Stimulated activated CD8-positive, alpha-beta memory T cell treated with anti-CD3 and anti-CD28 coated beads, Interleukin-7, amount 100 ng/mL, for 24 hours (primary cell): ENCODE measurements at places on chromosomes 5 and 9.

- no peak for DNase-seq
Measured at GRCh38 chr9:111897601-111898137, 1.1 kb downstream of the UGCG start.

DNA sequence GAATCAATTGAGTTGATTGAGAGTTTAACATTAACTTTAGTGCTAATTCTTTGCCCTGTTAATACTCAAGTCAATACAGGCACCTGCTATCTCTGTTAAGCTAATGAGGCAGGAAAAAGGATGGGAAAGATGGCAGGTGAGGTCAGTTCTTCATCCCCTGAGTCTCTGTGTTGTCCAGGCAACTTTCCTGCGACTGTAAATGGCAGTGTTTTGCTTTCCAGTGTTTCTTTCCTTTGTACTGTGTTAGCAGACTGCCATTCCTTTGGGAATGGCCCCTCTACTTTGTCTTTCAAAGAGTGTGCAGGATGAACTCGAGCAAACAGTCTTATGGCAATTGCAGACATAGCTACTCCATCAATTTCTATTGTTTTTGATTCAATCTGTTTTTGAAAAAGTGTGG, 202.2 kb upstream of the VLDLR start:
- DNase-seq, result no peak

DNA sequence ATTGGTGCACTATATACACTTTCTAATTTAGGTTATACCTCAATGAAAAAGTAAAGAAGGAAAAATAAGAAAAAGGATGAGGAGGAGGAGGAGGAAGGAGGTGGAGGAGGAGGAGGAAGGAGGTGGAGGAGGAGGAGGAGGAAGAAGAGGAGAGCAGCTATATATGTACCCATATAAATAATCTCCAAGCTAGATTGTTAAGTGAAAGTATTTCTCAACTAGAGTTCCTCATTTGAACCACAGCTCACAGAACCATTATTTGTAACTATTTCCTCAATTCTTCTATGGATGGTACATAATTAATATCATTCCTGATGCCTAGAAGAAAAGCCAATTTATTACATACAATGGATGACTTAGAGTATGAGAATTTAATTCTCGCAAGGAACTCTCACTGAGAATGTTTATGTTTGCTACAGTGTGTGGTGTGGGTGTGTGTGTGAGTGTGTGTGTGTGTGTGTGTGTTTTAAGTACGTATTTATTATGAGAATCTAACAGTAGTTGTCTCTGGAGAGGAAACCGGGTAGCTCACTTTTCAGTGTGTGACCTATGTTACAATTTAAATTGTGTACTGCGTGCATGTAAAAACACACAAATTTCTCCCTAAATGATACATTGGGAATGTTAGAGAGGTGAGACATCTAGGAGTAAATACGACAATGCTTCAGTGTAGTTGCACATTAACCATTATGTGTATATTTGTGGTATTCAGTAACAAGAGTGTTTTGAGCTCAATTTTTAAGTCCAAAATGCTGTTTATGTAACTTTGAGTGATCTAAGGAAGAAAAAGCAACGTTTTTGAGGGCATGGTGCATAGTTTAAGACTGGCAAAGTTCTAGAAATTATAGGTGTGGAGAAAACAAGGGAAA, 20.2 kb upstream of the NREP start:
- DNase-seq, result no peak

GRCh38 chr9:68522954-68523353, 17.7 kb downstream of the TMEM252 start:
- no peak for DNase-seq

DNA sequence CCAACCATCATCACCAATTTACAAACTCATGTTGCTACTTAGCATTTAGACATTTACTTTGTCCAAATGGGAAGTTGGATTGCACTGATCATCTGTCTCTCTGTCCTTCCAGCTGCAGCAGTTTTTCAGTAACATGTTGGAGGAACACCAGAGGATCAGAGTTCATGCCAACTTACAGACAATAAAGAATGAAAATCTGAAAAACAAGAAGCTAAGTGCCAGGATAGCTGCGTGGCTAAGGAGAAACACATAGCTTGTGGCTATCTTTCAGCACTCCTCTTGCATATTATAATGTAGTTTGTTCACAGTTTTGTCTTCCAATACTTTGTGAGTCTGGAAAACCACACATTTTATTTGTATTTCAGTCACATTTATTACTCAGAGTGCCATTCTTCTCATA, 6.4 kb upstream of the ARL14EPL start:
- no peak for DNase-seq

DNA sequence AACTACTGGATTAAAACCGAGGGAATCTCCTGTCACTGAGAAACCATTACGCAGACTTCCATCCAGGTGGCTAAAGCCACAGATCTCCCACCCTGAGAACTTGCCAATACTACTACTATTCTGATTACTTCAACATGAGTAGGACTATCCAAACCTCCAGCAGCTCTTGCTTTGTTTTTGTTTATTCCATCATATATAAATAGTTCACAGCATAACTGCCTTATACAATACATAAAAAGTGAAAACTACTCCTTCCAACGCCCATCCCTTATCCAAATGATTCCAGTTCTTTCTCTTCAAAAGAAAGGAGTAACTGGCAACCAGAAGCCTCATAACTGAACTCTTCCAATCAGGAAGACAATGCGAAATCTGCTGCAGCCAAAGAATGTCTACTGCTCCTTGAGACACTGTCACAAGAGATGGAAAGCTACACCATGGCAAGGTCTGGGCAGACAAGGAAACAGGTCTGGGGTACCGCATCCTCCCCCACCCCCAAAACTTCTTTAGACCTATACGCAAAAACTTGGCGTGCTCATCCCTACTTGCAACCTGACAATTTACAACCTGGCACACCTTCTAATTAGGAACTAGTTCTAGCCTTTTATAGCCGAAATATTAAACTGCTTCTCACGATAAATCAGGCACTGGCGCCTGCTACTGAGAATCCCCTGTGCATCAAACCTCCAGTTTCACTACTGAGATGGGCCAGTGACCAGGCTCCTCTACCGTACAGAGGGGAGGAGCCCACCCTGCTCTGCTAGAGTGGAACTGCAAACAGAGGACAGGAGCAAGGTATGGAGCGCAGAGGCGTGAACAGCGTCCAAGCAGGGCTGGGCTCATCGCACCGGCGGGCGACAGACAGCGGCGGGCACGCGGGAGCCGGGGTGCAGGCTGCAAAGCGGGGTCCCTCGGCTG, 986 bp downstream of the PLPP1 start:
- DNase-seq, result peak; percentile 4

DNA sequence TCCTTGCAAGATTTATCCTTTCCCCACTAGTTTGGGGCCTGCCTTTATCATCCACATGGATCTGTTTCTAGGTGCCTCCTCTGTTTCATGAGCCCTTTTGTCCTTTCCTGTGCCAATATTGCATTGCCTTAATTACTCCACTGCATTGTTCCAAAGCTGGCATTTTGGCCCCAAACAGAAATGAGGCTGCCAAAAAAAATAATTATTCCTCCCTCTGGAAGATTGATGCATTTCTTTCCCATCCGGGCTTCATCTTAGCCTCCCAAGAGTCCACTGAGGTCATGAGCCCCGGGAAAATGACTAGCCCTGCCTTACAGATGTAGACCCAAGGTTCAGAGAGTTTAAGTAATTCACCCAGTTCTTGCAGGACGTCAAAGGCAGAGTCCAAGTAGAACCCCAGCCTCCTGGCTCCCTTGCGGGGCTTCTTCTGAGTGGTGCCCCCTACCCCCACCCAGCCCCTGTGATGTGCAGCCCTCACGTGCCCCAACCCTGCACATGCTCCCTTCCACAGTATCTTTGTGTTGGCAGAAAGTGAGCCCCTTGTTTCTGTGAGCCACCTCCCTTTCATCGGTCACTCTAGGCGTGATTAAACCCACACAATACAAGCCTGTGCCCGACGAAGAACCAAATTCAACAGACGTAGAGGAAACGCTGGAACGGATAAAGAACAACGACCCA, 62.1 kb downstream of the TMOD1 start:
- DNase-seq, result no peak

DNA sequence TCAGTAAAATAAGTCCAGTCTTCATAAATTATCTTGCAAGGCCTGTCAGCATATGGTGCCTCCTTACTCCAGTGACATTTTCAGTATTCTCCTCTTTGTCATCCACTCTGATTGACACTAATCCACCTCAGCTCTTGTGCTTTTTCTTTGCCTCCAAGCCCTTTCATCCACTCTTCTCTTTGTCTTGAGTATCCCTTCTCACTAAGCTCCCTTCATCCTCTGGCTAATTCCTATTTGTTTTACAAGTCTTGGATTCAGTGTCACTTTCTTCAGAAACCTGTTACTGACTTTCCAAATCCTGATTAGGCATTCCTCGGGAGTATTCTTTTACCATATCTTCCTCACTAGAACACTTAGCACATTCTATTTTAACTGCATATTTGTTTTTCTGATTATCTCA, 100.6 kb upstream of the VCAN start:
- DNase-seq, result no peak

- no peak for DNase-seq
Measured at GRCh38 chr5:129216001-129216400, 121.5 kb downstream of the ISOC1 start.

GRCh38 chr5:58156361-58156760, 303.5 kb downstream of the PLK2 start:
- DNase-seq, result no peak
